ENCODE measurements at places on chromosomes 7 and 10.

DNA sequence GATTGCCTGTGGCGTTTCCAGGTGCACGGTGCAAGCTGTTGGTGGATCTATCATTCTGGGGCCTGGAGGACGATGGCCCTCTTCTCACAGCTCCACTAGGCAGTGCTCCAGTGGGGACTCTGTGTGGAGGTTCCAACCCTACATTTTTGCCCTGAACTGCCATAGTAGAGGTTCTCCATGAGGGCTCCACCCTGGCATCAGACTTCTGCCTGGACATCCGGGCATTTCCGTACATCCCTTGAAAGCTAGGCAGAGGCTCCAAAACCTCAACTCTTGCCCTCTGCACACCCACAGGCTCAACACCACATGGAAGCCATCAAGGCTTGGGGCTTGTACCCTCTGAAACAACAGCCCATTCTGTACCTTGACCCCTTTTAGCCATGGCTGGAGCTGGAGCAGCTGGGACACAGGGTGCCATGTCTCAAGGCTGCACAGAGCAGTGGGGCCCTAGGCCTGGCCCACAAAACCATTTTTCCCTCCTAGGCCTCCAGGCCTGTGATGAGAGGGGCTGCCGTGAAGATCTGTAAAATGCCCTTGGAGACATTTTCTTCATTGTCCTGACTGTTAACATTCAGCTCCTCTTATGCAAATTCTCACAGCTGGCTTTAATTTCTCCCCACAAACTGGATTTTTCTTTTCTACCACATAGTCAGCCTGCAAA is 10.0 kb upstream of the FGL2 start:
- DNase-seq: no peak

DNA sequence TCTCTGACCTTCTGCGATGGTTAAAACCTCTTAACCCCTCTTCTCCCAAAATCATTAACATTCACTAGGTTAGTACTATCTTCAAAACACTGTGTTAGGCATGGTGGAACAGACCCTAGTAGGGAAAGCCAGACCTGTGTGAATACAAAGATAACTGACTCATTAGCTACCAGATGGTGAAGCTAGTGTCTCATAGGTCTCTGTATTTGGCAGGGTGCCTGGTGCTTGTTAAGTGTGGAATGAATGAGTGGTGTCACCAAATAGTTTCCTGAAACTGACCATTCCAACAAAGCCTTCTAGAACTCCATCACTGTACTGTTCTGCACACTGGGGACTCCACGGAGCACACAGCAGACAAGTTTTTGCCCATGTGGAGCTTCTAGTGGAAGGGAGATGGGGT is 27.7 kb upstream of the TM9SF3 start:
- DNase-seq: peak; percentile 69

GRCh38 chr7:73974101-73974947 is 53.6 kb upstream of the ELN start:
- no peak for DNase-seq

- DNase-seq: peak; percentile 62
Observed at GRCh38 chr10:11713186-11713743, 28.9 kb upstream of the ECHDC3 start.

DNA sequence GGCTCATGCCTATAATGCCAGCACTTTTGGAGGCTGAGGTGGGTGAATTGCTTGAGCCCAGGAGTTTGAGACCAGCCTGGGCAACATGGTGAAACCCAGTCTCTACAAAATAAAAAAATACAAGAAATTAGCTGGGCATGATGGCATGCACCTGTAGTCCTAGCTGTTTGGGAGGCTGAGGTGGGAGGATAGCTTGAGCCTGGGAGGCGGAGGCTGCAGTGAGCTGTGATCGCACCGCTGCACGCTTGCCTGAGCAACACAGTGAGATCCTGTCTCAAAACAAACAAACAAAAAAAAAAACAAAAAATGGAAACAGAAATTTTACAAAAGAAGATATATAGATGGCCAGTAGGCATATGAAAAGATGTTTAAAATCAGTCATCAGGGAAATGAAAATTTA is 57.1 kb downstream of the PTEN start:
- DNase-seq: no peak

DNA sequence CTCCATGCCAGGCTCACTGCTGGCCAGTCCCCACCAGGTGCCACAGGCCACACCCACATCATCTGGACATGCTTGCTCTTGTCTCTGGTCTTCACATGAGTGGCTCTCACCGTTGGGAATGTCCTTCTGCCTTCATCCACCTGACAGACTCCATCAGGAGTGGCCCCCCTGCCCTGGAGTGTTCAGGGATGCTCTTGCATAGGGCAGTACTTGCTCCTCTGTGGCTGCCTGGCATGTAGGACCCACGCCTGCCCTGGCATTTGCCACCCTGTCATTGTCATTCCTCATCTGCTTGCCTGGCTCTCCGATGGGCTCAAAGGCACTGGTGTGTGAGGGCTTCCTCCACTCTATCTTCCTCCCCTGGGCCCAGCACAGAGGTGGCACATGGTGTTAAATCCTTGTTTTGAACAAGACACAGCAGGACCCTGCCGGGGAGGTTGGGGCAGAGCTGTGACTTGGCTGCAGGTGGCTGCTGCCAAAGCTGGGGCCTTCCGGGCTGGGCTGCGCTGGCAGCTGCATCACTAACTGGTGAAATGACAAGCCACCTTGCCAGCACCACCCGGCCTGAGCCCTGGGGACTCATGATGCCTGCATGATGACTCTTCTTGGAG is 1.8 kb downstream of the SH2D4B start:
- DNase-seq: peak; percentile 44

DNA sequence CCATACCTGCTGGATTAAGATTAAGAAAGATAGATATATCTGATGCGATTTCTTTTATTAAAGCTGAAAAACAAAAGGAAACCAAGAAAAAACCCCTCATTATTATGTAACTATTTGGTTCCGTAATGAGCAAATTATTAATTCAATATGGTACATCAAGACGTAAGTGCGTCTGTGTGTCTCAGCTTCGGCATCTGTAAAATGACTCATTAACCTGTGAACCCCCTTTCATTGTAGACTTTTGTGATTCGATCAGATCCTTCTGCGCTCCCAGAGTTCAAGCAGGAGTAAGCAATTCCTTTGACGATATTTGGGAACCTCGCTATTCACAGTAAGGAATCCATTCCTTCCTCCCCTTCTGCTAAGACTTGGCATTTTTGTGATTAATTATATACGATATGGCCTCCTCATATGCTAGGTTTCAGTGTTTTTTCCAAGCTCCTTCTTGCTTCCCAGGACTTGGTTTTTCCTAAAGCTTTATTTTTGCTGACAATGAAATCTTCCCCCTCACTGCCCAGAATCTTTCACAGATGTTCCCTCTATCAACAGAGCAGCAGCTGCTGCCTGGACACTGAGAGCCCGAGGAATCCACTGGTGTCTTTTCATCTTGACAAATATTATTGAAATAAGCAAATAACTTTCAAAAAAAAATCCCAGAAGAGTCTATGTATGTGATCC is 171.7 kb upstream of the CELF2 start:
- DNase-seq: no peak

DNA sequence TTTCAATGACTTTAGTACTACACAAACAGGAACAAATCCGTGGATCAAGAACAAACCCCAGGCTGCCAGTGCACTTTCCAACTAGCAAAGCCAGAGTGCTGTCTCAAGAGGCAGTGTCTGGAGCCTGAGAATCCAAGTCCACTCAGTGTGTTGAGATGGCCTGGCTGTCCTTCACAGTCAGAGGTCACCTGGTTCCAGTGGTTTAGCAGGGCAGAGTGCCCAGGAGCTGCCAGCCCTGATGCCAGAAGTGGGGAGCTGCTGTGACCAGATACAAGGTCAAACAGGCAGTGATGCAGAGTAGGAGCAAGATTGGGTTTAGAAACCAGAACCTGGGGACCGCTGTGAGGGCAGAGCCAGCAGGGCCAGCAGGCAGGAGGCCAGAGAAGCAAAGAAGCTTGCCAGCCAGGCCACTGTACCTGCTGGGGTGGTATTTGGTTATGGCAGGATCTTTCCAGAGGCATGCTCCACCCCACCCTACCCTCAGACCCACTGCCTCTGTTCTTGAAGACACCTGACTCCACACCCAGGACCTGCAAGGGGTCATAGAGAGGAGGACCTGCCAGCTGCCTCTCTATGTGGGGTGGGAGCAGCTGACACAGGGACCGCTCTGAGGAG is 35.6 kb upstream of the C10orf90 start:
- peak; percentile 42 for DNase-seq

GRCh38 chr7:80128918-80129317 is 5.7 kb upstream of the GNAI1 start:
- no peak for DNase-seq

- DNase-seq: no peak
Observed at GRCh38 chr10:133327651-133328357, 8.9 kb downstream of the CALY start.

- DNase-seq: no peak
Observed at GRCh38 chr10:90199513-90199912, 498.1 kb downstream of the KIF20B start.

All from islet precursor cell (in vitro differentiated cells).